ENCODE measurements at places on chromosomes 7 and 10. TPM values are rescaled to one million over a fixed set of nuclear protein-coding genes. Genes with fewer than 3 reads are reported as not detected.

The TDRD1 gene
- 0.62 TPM for total RNA-seq

The NPC1L1 gene
- under 0.01 TPM for total RNA-seq

The SPDYE2B gene
- total RNA-seq: not detected

The LIPK gene
- total RNA-seq: not detected

The NANOS1 gene
- under 0.01 TPM for total RNA-seq

The DTX2 gene
- total RNA-seq: 4.1 TPM

The HOXA6 gene
- total RNA-seq: 1.7 TPM

The MUC3A gene
- under 0.01 TPM for total RNA-seq

The GJC3 gene
- not detected for total RNA-seq

The FAM25G gene
- total RNA-seq: not detected

The SNX10 gene
- 4.9 TPM for total RNA-seq

The GPRIN2 gene
- total RNA-seq: not detected

The NPTX2 gene
- 0.12 TPM for total RNA-seq

The C10orf105 gene
- total RNA-seq: under 0.01 TPM

The RSU1 gene
- total RNA-seq: 57.7 TPM

The DUS4L gene
- total RNA-seq: 12.6 TPM

The CALY gene
- 0.25 TPM for total RNA-seq

The C10orf67 gene
- 0.11 TPM for total RNA-seq

The P4HA1 gene
- 428 TPM for total RNA-seq

The PITX3 gene
- not detected for total RNA-seq

The ADAM22 gene
- total RNA-seq: 0.75 TPM

The ENTPD1 gene
- total RNA-seq: under 0.01 TPM

The REEP3 gene
- total RNA-seq: 63.4 TPM

The CREB3L2 gene
- 24.0 TPM for total RNA-seq

The ADCYAP1R1 gene
- total RNA-seq: not detected

The OR6B1 gene
- total RNA-seq: not detected

The CCDC3 gene
- total RNA-seq: 0.25 TPM

The LFNG gene
- total RNA-seq: 6.1 TPM

The MACC1 gene
- total RNA-seq: under 0.01 TPM
